G401 (cell line): ENCODE measurements at places on chromosomes 7 and 10.
A peak's percentile ranks its signal among the peaks of the same experiment; 100 is the strongest.

- no peak for DNase-seq
These were observed 171.1 kb upstream of the LYZL1 start for GRCh38 chr10:29117781-29118180.

DNA sequence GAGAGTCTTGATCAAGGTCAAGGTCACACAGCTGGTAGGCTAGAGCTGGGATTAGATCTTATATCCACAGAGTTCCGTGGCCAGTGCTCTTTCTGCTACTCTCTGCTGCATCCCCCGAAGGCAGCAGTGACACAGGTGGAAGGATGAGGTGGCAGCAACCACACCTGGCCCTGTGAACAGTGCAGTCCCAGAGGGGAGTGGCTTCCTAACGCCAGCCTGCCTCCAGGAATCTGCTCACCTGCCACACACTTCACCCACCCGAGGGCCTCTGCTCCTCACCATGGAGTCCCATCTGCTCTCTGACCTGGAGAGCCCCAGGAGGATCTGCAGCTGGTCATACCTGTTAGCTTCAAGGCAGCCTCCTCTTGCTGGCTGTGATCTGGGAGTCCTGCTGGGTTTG is 484.2 kb downstream of the PLXNA4 start:
- DNase-seq: no peak

GRCh38 chr7:79452495-79453265 is 787 bp downstream of the MAGI2 start:
- peak; percentile 46 for DNase-seq

GRCh38 chr10:24681572-24682088 is 42.1 kb downstream of the ARHGAP21 start:
- DNase-seq: no peak

- DNase-seq: no peak
These were observed 47.3 kb upstream of the KLF14 start for GRCh38 chr7:130781346-130781745.

DNA sequence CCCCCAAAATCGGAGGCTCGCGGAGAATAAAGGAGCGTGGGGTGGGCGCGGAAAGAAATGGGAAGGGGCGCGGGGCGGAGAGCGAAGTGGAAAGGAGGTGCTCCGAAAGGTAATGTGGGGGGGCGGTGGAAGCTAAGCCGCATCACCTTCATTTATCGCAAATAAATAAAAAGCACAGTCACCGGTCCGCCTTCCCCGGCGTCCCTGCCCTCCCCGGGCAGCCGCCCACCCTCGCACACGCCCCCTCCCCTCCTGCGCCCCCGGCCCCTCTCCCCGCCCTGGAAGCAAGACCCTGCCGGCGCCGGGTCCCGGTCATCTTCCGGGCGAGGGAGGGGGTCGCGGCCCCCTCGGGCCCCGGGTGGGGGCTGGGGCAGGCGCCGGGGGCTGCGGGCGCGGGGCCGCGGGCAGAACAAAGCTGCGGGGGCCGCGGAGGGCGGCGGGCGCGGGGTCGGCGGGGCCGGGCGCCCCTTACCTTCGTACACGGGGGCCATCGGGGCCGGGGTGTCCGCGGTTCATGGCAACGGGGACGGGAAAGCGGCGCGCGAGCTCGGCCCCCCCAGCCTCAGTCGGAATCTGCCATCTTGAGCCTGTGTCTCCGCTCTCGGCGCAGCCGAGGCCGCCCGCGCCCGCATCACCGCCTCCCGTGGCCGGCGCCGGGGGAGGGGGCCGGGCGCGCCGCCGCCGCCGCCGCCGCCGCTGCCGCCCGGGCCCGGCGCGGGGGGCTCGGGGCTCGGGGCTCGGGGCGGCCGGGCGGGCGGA is 486 bp downstream of the HIPK2 start:
- DNase-seq: peak; percentile 22

DNA sequence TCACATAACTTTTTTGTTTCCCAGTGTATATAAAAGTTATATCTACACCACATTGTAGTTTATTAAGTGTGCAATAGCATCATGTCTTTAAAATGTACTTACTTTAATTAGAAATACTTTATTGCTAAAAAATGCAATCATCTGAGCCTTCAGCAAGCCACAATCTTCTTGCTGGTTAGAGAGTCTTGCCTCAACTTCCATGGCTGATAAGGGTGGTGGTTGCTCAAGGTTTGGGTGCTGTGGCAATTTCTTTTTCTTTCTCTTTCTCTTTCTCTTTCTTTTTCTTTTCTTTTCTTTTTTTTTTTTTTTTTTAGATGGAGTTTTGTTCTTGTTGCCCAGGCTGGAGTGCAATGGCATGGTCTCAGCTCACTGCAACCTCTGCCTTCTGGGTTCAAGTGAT is 360.0 kb downstream of the MAGI2 start:
- DNase-seq: no peak
